ENCODE measurements at places on chromosomes 2 and 18.

DNA sequence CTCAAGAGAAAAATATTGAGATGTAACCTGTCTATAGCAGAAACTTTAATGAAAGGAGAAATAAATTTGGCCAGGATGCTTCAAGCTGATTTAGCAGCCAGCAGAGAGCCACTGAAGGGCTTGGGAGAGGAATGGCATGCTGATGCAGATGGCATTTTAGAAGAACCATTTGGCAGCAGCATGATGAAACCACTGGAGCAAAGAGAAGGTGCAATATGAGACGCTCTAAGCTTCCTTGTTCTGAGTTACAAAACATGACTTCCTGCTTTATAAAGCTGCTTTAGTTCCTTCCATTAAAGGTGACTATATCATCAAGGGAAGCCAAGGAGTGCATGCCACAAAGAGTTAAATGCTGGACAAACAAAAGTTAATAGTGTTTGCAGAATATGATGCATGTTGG lies 189.7 kb downstream of the PID1 start:
- no peak for DNase-seq

DNA sequence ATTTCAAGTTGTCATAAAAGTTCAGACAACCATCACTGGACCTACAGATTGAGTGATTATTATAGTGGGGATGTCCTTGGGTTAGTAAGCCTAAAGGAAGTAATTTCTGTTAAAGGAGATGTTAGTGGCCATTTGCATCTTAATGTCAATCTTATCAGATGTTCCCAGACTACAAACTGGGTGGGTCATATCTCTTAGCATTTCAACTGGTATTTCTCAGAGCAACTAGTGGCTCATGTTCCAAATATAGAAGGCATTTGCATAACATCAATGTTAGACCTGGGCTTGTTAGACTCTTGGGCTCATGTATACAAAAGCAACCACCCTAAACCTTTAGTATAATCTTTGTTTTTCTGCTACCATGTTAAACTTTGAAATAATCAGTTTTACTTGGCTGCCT lies 17.9 kb downstream of the PLEKHA3 start:
- DNase-seq: no peak

- DNase-seq: no peak
These were observed 210.9 kb upstream of the SMAD7 start for GRCh38 chr18:49161627-49162026.

GRCh38 chr2:88067598-88067997 lies at the start of gene SMYD1:
Gene SMYD1, plus strand, starts transcription at chr2:88067825. Its CDS starts 40 bp downstream, at chr2:88067865.
- DNase-seq: no peak

DNA sequence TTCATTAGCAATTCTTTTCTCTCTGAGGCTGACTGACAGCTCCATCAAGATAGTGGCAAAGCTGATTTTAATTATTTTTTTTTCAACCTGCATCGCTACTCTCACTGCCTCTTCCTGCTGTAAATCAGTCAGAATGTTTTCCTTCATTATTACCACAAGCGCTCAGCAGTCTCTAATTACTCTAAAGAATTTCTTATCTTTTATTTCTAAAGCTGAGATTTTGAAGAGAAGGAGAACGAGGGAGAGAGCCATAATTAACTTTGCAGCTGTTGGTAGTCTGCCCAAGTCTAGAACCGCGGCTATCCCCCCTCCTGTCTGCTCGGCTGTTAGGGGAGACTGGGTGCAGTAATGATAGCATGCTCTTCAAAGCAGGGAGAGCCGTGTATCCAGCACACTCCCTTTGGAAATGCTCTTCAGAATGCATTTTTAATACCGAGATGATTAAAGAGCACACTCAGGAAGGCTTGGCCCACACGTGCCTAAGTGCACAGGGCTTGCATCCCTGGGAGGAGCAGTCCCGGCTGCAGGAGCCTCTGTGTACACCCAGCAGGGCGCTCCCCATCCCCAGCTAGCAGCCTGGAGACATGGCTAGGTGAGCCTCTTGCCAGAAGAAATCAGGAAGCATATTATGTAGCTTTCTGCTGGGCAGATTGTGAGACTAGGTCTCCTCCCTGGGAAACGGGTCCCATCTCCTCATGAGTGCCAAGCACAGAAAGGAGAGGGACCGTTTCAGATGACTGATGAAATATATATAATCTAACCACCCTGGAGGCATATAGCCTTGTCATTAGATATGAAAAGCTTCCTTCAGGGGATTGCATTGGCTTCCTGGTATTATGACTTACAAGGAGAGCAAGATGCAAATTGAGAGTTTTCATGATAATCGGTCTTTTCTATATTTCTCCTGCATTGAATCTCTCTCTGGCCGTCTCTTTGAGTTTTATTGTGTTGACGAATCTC lies 555.2 kb downstream of the CMPK2 start:
- peak; percentile 18 for DNase-seq

DNA sequence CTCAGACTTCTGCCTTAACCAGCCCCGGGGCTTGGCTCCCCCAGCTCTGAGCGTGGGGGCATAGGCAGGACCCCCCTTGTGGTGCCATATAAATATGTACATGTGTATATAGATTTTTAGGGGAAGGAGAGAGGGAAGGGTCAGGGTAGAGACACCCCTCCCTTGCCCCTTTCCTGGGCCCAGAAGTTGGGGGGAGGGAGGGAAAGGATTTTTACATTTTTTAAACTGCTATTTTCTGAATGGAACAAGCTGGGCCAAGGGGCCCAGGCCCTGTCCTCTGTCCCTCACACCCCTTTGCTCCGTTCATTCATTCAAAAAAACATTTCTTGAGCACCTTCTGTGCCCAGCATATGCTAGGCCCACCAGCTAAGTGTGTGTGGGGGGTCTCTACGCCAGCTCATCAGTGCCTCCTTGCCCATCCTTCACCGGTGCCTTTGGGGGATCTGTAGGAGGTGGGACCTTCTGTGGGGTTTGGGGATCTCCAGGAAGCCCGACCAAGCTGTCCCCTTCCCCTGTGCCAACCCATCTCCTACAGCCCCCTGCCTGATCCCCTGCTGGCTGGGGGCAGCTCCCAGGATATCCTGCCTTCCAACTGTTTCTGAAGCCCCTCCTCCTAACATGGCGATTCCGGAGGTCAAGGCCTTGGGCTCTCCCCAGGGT lies 5.5 kb downstream of the CTDSP1 start:
- no peak for DNase-seq

DNA sequence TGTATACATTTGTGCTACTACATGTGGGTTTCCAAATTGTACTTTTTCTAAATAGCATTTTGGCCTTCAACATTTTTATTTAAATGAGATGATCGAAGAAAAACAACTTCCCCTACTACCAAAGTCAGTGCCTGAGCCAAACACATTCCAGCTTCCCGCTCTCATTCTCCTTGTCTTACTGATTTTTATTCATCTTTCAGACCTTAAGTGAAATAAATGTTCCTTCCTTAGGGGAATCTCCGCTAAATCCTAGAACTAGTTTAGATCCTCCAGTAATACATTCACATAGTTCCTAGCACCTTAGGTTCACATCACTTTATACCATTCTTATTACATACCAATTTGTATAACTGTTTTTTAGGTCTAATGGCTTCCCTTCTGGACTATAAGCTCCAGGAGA lies 122.3 kb upstream of the COL3A1 start:
- no peak for DNase-seq

DNA sequence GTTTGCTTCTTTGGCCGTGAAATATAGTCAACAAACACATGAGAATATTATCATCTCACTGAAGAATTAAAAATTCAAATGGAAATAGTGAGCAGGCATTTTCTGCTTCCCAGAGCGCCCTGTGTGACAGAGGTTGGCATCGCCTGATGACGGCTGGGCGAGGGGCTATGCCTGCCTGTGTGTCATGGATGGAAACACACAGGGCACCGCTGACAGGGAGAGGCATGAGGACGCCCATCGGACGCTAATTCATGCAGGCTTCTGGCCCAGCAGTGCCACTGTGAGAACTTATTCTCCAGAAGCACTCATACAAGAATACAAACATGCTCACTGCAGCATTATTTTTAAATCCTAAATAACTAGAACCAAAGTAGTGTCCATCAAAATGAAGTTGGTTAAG lies 61.4 kb upstream of the OTOS start:
- no peak for DNase-seq

DNA sequence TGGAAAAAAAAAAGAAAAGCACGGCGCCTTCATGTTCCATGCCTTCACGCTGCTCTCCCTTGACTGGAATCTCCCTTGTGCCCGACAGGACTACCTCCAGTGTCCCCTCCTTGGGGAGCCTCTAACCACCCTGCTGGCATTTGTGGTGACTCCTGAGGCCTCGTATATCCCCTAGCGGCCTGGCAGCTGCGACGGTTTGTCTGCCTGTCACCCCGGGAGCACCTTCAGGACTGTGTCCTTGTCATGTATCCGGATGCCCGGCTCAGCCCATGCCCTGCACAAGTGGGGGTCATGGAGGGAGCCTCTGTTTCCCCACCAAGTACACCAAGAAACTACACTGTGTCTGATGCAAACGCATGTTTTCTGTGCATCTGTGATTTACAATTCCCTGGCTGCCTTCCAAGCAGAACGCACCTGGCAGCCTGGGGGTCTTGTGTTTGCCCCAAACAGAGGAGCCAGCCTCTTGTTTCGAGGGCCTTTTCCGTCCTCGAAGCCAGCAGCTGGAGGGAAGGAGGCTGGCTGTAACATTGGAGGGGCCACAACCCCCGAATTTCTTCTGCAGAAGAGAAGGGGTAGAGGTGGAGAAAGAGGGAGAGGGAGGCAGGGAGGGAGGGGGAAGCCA lies 18.9 kb downstream of the TWIST2 start:
- peak; percentile 38 for DNase-seq

DNA sequence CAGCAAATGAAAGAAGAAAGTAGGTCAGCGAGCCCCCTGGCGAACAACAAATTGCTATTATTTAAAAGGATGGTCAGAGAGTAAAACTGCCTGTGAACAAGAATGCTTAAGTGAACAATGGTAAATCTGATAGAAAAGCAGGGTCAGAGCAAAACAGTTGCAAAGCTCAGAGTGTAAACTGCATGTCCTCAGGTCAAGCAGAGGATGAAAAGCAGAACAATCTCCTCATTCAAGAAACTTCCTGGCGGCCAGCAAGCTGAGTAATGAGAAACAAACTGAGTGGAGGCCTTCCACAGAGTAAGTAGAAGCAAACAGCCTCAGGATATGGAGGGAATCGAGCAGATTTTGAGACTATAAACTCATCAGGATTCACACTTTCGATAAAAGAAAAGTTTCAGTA lies 117.9 kb downstream of the PPP1R1C start:
- no peak for DNase-seq

DNA sequence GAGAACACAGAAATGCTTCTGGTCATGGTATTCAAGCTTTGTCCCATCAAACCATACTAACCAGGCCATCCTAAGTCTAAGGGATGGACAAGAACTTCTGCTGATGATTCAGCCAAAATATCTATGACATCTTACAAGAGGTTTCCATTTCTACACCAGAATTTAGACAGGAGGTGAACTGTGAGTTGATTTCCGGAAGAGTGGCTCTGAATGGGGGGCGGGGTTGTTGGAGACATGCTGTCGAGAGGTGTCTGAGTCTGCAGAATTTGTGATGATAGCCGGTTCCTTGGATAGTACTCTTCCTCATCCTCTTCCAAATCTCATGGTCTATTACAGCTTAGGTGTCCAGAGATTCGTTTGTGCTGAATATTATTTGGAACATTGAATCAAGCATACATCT lies 408.7 kb upstream of the TCF4 start:
- no peak for DNase-seq

GRCh38 chr2:106130251-106130998 lies 63.7 kb downstream of the UXS1 start:
- DNase-seq: no peak

GRCh38 chr18:59639821-59640220 lies 57.4 kb downstream of the CCBE1 start:
- no peak for DNase-seq

DNA sequence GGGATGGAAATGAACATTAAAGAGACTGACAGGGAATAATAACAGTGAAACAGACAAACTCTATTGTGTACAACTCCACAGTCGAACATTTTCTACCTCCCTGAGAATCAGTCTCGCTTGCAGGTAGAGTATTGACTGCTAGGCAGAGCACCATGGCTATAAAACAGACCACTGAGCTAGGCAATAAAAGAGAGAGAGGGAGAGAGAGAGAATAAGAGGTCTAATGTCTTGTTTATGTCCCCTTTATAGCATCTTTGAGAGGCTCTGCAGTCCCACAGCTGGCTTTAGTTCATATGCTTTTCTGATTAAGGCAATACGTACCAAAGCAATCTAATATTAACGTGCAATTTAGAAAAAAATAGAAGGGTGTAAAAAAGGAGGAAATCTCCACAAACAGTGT lies 652.6 kb downstream of the NRXN1 start:
- DNase-seq: no peak

- no peak for DNase-seq
These were observed 290.5 kb downstream of the CLIP4 start for GRCh38 chr2:29405707-29406106.

GRCh38 chr2:33158482-33159003 lies 211.8 kb downstream of the LTBP1 start:
- no peak for DNase-seq

GRCh38 chr2:113216321-113216720 lies 42.5 kb downstream of the PSD4 start:
- no peak for DNase-seq

DNA sequence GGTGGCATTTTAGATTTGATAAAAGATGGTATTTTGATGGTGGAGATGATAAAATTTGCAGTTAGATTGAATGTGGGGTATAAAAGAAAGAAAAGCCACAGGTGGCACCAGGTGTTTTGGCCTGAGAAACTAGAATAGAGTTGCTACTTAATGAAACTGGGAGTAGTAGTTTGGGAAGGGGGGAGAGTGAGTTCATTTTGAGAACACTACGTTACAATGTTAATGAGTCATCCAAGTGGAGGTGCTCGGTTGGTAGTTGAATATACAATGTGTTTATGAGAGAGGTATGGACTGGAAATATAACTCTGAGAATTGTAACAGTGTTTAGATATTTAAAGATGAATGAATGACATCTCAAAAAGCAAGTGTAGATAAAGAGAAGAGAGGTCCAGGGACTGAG lies 26.4 kb downstream of the EPG5 start:
- DNase-seq: no peak

DNA sequence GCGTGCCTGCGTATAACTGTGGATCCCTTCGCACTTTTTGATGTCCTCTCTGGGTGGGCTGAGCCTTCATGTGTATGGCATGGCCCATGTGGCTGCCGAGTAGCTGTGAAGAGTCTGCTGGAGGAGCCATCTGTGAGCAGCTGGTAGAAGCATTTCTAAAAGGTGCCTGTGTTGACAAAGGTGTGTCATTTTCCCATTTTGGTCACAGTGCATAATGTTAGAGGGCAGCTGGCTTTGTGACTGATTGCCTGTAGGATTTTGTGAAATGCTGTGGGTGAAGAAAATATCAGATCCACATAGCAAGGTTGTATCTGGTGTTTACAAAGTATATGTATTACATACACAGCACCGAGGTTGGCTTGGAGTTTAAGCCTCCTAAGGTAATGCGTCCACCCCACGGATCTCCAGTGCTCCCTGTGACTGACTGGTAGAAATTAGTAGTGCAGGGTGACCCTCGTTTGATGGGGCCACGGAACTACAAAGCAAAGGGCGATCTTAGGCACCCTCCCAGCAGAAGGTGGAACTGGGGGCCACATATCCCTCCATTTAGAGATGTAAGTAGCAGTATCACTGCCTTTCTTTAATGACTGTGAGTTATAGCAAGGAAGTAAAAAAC lies 16.5 kb downstream of the GATA6 start:
- DNase-seq: peak; percentile 21

Data from SHP77 (cell line).